Thymus (tissue), 14 donors: ENCODE measurements at places on chromosomes 5 and 9. TPM values are rescaled to one million over a fixed set of nuclear protein-coding genes. Genes with fewer than 3 reads are reported as not detected.

DNA sequence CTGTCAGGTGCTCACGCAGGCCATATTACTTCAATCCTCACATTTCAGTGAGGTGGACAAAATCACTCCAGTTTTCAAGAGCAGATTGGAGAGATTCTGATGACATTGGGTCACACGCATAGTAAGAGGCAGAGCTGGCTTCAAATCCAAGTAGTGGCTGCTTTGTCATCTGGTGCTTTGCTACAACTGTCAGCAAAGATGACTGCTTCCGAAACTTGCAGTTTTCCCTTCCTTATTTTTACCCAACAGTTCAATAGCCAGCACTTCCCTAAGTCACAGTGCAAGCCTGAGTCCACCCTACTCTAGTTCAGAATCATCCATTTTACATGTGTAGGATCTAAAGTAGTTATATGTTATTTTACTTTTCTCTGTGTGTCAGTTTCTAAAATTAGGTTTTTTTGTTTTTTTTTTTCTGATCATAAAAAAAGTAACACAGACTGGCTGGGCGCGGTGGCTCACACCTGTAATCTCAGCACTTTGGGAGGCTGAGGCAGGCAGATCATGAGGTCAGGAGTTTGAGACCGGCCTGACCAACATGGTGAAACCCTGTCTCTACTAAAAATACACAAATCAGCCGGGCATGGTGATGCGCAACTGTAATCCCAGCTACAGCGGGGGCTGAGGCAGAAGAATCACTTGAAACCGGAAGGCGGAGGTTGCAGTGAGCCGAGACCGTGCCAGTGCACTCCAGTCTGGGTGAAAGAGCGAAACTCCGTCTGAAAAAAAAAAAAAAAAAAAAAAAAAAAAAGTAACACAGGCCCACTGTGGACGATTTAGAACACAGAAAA, 49.6 kb downstream of the ANKDD1B start:
- DNase-seq: no peak
- H3K36me3 ChIP-seq: no peaks in the 10 kb centered on the region
- H3K27ac ChIP-seq: no peak overlapping the region
- no peaks in the 10 kb centered on the region for H3K27me3 ChIP-seq
- H3K4me3 ChIP-seq: no peak overlapping the region
- H3K4me1 ChIP-seq: no peaks in the 10 kb centered on the region

ZNF782 gene
- polyA plus RNA-seq: 2.8 TPM

DNA sequence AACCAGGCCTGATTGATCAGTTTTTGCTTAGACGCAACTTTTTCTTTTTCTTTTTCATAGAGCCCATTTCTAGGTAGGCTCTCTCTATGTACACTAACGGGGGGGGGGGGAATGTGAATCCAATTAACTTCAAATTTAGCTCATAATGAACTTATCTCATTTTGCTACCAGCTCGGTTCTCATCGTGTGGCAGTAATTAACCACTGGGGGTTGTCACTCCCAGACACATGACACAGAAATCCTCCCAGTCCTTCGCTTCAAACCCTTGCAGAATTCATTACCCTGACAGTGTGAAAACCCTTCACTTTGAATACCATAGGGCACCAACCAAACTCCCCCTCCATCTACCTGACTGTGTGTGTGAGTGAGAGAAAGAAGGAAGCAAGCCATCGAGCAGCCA, 144.2 kb downstream of the PAX5 start:
- H3K4me3 ChIP-seq: no peak overlapping the region
- no peaks in the 10 kb centered on the region for H3K4me1 ChIP-seq
- H3K36me3 ChIP-seq: no peaks in the 10 kb centered on the region
- no peak for DNase-seq
- no peak overlapping the region for H3K27ac ChIP-seq

DNA sequence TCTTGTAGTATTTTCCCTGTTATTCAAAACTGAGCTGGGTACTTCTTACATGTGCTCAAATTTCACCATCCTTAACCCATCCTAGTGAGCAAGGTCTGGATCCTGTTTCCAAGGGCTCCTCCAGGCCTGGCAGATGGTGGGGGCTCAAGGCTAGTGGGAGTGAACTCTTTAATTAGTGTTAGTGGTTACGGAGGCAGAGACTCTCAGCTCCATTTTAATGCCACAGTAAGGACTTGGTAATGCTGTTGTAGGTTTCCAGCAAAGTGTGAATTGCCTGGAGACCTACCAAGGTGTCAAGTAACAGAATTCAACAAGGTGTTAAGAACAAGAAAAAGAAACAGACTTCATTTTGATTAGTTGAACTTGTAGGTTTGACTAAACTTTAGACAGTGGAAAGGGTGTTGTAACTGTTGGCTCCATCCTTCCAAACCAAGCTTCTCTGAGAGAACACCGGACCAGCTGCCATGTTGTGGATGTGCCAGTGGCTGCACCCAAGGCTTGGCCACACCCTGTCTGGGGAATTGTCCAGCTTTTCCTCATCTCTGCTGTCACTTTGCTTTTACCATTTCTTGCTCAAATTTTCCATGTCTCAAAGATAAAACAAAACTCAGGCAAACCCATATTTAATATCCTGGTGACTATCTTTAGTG, 98.7 kb downstream of the ADCY2 start:
- H3K27ac ChIP-seq: no peak overlapping the region
- no peaks in the 10 kb centered on the region for H3K27me3 ChIP-seq
- no peaks in the 10 kb centered on the region for H3K36me3 ChIP-seq
- H3K4me1 ChIP-seq: no peaks in the 10 kb centered on the region
- no peak for DNase-seq

DNA sequence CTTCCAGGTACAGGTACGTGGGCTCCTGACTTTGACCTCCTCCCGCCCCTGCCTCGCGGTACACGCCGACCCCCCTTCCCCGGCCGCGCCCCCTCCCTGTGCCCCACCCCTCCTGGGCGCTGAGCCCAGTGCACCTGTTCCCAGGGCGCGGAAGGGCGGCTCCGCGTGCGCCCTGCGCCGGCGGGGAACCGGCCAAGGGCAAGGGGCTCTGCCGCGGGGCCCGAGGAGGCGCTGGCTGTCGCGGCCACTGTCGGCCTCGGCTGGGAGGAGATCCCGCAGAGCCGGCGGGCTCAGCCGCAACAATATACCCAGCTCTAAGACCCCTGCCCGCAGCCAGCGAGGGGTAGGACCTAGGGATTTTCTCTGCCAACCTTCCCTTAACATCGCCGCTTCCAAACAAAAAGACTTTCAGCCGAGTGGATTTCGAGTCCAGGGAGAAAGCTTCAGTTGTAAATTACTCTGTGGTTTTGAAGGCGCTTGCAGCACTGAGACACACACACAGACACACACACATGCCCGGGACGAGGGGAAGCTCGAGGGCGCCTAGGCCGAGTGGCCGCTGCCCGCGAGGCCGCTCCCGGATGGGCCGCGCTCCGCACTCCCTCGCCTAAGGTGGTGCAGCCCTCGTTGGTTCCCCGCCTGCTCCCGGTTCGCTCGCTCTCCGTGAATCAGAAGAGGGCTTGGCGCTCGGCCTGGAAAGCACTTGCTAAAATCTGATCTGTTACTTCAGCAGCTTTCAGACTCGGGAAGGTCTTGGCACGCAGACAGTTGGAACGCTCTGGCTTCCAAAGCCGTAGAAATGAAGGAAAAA, 1.2 kb downstream of the FGF18 start:
- peak overlapping the region; percentile 10 for H3K4me3 ChIP-seq
- H3K36me3 ChIP-seq: no peaks in the 10 kb centered on the region
- no peak overlapping the region for H3K27ac ChIP-seq
- H3K27me3 ChIP-seq: peaks cover 48% of the 10 kb centered on the region

DNA sequence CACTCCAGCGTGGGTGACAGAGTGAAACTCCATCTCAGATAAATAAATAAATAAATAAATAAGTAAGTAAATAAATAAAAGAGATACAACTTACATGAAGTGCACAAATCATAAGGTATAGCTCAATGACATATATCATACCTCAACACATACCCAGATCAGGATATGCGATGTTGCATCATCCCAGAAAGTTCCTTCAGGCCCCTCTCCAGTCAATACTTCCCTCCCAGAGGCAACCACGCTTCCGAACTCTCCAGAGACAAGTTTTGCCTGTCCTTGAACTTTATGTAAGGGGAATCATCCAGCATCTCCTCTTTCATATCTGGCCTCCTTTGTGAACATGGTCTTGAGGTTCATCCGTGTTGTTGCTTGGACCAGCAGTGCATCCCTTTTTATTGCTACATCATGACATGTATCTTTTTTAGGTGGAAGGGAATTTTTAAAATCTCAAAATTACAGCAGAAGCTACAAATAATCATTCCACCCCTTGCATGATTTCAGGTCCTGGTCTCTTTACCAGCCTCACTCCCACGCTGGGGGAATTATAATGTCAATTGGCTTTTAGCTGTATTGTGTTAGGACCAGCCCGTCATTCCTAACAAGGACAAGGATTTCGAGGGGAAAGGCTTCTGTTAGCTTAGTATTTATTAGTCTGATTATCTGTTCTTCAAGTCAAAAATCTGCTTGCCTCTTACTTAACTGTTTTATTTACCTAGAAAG, 32.9 kb upstream of the AOPEP start:
- H3K4me1 ChIP-seq: no peaks in the 10 kb centered on the region
- no peak for DNase-seq
- H3K4me3 ChIP-seq: no peak overlapping the region
- H3K27ac ChIP-seq: no peak overlapping the region
- H3K27me3 ChIP-seq: peaks cover 3% of the 10 kb centered on the region

SPATA31C1 gene
- polyA plus RNA-seq: not detected

- H3K27ac ChIP-seq: peak within 1 kb of the TSS; percentile 72
- peak within 1 kb of the TSS; percentile 71 for H3K4me3 ChIP-seq
- DNase-seq: peak; percentile 73
- H3K36me3 ChIP-seq: peaks cover 4% of the 10 kb centered on the region
- H3K4me1 ChIP-seq: peaks cover 45% of the 10 kb centered on the region
These were observed at the start of gene SUSD3 for GRCh38 chr9:93058355-93059010. SUSD3 (plus strand) TSS chr9:93058701; CDS start chr9:93058743, 42 bp downstream.

EMB gene
- polyA plus RNA-seq: 45.0 TPM

ANKRD20A1 gene
- 1.4 TPM for polyA plus RNA-seq

TSSK1B gene
- 0.02 TPM for polyA plus RNA-seq

DNA sequence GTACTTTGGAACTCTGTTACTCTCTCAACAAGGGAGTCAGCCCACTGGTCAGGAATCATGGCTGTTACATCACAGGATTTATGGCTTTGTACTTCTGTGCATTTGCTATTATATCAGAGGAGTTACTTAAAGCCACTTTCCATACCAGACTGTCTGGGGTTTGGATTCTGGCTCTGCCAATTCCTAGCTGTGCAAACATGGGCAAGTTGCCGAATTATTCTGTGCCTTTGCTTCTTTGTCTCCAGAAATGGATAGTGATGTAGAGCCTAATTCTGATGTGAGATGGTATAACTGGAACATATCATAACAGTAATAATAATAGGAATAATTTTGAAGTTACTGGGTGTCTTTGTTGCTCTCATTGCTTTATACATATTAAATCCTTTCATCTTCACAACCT, 1047.3 kb upstream of the SEMA6A start:
- no peaks in the 10 kb centered on the region for H3K4me1 ChIP-seq
- H3K27ac ChIP-seq: no peak overlapping the region
- no peak for DNase-seq
- H3K36me3 ChIP-seq: no peaks in the 10 kb centered on the region
- no peaks in the 10 kb centered on the region for H3K27me3 ChIP-seq

DNA sequence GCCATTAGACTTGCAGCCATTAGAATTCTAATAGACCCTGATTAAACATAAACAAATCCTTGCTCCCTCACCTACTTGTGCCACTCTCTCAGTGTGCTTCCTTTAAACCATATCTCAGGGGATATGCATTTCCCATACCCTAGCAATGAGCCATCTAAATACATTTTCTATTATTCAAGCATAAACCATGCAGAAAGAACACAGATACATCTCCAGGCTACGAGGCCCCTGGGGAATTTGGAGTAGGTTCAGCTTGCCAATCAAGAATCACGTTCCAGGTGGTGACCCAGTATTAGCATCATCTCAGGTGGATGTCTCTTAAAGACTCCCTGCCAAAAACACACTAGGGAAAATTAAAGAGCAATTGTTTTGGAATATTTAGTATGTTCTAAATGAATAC, 93.0 kb upstream of the CCL21 start:
- H3K27ac ChIP-seq: no peak overlapping the region
- H3K27me3 ChIP-seq: no peaks in the 10 kb centered on the region
- no peaks in the 10 kb centered on the region for H3K36me3 ChIP-seq
- H3K4me3 ChIP-seq: no peak overlapping the region
- H3K4me1 ChIP-seq: no peaks in the 10 kb centered on the region
- no peak for DNase-seq

DNA sequence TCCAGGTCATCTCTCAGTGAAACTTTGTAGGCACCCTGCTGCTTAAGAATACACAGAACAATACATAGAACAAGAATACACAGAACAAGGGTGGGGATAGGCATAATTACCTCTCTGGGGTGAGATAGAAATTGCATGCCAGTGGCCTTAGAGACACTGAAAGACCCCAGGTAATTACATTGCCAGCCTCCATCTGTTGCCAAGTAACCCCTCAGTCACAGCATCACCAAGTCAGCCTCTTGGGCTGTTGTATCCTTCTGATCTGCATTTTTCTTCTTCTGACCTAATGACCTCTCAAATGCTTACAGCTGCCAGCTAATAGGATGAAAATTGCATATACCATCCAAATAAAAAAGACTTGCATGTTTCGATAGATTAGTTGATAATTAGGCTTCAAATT, 167.7 kb downstream of the GRIA1 start:
- no peaks in the 10 kb centered on the region for H3K4me1 ChIP-seq
- no peaks in the 10 kb centered on the region for H3K36me3 ChIP-seq
- H3K27ac ChIP-seq: no peak overlapping the region
- DNase-seq: no peak

GRCh38 chr5:129977810-129978209, 73.5 kb downstream of the CHSY3 start:
- H3K4me1 ChIP-seq: no peaks in the 10 kb centered on the region
- DNase-seq: no peak
- no peak overlapping the region for H3K27ac ChIP-seq
- no peaks in the 10 kb centered on the region for H3K36me3 ChIP-seq

IFNB1 gene
- 0.11 TPM for polyA plus RNA-seq

DNA sequence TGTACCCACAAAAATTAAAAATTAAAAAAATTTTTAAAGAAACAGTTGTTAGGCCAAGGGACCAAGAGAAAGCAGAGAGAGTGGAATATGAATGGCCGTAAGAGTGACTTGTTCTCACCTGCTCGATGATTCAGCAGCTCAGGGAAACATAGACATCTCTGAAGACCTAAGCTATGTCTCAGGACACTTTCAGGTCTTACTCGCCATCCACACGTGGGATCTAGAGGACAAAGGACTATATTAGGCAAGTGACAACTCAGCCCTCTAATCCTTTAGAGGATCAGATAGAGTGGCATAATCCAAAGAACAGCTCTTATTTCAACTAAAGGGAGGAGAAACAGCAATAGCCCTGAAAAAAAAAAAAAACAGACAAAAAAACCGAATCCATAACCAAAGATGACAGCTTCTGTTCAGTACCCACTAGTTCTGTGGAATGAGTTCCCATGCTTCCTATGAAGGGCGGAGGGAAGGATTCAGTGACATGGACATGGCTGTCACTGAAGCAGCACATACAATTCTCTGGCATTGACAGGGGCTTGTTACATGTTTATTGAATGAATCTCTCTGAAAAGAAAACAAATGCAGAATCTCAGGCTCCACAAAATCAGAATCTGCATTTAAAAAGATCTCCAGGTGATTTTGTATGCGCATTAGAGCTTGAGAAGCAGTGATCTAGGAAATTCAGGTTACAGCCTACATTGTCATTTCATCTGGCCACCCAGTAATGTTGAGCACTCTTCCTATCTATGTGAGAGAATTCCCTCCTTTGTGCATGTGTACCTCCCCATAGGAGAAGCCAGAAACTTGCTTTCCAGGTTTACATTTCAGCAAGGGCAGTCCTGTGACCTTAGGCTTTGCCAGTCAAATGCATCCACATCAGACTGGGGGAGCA, 96.0 kb downstream of the KIAA1958 start:
- H3K27me3 ChIP-seq: no peaks in the 10 kb centered on the region
- no peaks in the 10 kb centered on the region for H3K36me3 ChIP-seq
- H3K4me3 ChIP-seq: no peak overlapping the region
- no peak overlapping the region for H3K27ac ChIP-seq
- no peak for DNase-seq

WWC1 gene
- polyA plus RNA-seq: 6.0 TPM

TMC1 gene
- polyA plus RNA-seq: 0.59 TPM
